ENCODE measurements at places on chromosomes 6 and 20. TPM values are rescaled to one million over a fixed set of nuclear protein-coding genes. Genes with fewer than 3 reads are reported as not detected.

Gene ZNF217
- 38.3 TPM for total RNA-seq

Gene CRISP2
- not detected for total RNA-seq

Gene SLC32A1
- not detected for total RNA-seq

Gene DUSP15
- total RNA-seq: not detected

Gene CFB
- total RNA-seq: 0.74 TPM

Gene SALL4
- not detected for total RNA-seq

Gene SLC35D3
- total RNA-seq: not detected

Gene SLC22A3
- total RNA-seq: not detected

Gene CRISP3
- total RNA-seq: not detected

Data from activated naive CD4-positive, alpha-beta T cell treated with anti-CD3 and anti-CD28 coated beads for 36 hours (primary cell).